ENCODE measurements at places on chromosomes 11 and 22. TPM values are rescaled to one million over a fixed set of nuclear protein-coding genes. Genes with fewer than 3 reads are reported as not detected.

GRCh38 chr11:114401311-114401710 lies 845 bp downstream of the RBM7 start:
- DNase-seq, result no peak

- DNase-seq, result no peak
These were observed 12.3 kb downstream of the KCNJ5 start for GRCh38 chr11:128903248-128904061.

DNA sequence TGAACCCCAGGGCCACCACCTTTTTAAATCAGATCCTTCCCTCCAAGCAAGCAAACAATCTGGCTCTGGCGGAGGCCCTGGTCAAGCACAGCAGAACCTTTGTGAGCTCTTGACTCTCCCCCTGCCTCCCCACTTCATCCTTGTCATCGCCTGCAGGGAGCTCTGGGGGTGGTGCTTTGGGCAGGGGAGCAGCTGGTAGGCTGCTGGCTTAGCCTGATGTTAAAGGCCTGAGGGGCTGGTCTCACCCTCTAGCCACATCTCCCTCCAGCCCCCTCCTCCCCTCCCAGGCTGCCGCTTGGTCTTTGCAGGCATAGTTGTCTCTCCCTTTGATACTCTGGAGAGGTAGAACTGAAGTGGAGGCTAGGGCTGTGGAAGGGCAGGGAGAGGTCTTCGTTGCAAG lies 50.9 kb downstream of the THAP12 start:
- no peak for DNase-seq

Gene OR6T1
- not detected for polyA plus RNA-seq

Gene FOLR2
- 11.1 TPM for polyA plus RNA-seq

Data from right renal pelvis (tissue), 4 donors.